ENCODE measurements at places on chromosomes 1 and 21.

DNA sequence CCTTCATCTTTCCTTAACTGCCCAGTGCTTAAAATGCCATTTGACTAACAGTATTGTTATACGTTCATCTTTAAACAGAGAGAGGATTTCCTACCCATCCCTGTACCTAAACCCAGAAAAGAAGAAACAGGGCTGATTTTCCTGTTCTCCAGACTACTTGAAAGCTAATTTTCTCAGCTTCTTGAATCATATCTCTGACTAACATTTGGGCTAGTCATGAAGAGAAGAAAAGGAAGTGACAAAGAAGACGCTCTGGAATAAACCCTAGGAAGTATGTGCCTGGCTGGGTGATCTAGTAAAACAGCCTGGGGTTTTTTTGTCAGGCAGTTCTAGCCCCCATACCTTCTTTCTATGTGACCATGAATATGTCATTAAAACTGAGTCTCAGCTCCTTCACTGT is 44.8 kb upstream of the SGIP1 start:
- no peak for DNase-seq

DNA sequence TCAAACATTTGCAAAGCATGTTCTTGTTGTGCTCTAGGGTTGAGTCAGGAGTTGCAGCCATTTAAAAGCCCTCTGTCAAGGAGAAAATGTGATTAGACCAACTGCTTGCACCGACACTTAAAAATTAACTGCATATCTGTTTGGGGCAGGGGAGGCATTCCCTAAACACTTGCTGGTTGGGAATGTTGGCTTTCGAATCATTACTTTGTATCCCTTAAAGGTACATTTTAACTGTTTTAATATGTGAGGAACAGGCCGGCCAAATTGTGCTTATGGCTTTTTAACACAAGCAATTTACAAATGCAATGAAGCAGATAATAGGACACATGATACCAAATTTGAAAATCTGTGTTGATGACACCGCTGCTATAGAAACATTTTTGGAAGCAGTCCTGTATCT is 159.1 kb downstream of the LHX8 start:
- no peak for DNase-seq

GRCh38 chr1:40820251-40820797 is 36.7 kb downstream of the KCNQ4 start:
- no peak for DNase-seq

DNA sequence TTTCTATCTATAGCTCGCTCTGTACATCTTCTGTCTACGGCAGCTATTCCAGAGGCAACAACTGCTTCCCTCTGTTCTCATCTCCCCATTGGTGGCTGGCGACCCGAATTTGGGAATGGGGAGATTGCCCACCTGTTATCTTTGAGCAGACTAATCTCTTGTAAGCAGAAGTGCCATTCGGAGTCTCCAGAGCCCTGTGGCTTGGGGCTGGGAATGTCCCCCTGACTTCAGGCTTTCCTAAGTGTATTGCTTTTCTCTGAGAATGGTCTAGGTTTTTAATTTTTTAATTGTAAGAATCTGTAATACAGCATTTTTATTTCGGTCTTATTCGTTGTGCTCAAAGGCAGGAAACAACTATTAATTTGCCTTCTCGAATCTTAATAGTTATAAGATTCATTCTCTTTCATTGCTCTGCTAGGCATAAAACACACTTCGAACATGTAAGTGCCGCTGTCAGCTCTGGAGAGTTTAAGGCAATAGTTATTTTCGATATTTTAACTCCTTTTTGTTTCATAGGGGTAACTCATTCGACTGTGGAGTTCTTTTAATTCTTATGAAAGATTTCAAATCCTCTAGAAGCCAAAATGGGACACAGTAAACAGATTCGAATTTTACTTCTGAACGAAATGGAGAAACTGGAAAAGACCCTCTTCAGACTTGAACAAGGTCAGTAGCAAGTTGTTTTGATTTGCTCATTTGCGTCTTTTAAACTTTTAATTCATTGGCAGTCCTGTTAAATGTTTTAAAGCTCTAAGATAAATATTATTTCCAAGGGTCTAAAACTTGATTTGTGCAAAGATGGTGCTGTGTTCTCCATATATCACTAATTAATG is 514 bp downstream of the AGL start:
- DNase-seq, result no peak

DNA sequence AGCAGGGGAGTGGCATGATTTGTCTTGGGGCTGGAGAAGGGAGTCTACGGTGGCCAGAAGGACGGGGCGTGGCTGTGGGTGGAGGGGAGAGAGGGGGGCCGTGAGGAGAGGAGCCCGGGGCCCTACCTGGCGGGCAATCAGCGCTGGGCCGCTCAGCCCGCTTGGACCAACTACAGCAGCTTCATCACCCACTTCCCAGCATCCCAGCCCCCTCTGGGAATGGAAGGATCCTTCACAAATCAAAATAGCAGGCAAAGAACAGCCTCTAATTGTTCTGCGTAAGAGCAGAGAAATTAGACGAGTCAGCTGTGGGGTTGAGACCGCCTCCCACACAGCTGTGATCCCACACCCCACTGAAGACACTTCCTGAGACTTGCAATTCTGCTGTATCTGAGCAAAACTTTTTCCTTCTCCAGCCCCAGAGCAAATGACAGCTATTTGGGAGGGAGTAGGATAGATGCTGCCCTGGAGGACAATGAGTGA is 43.5 kb downstream of the OPRD1 start:
- DNase-seq, result no peak

GRCh38 chr1:65277605-65278347 is 31.6 kb upstream of the DNAJC6 start:
- DNase-seq, result no peak

GRCh38 chr21:43736224-43736883 is 17.4 kb downstream of the PDXK start:
- DNase-seq, result no peak

GRCh38 chr1:212558693-212559480 is 49.7 kb upstream of the ATF3 start:
- peak; percentile 92 for DNase-seq

DNA sequence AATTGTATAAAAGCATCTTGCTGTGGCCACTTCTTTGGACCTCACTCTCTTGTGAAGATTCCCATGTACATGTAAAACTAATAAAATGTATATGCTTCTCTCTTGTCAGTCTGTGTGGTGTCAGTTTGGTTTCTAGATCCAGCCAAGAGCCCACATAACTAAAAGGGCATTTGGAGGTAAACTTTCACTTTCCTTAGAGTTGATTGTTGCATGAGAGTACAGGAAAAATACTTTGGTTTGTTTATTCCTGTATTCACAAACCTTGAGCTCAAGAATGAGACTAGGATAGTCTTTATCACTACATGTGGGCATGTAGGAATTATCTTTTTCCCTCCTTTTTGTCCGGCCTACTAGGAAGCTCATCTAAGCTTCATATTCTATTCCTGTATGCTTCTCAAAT is 50.9 kb downstream of the KCTD3 start:
- no peak for DNase-seq

GRCh38 chr21:45081636-45082035 is 7.3 kb downstream of the ADARB1 start:
- no peak for DNase-seq

DNA sequence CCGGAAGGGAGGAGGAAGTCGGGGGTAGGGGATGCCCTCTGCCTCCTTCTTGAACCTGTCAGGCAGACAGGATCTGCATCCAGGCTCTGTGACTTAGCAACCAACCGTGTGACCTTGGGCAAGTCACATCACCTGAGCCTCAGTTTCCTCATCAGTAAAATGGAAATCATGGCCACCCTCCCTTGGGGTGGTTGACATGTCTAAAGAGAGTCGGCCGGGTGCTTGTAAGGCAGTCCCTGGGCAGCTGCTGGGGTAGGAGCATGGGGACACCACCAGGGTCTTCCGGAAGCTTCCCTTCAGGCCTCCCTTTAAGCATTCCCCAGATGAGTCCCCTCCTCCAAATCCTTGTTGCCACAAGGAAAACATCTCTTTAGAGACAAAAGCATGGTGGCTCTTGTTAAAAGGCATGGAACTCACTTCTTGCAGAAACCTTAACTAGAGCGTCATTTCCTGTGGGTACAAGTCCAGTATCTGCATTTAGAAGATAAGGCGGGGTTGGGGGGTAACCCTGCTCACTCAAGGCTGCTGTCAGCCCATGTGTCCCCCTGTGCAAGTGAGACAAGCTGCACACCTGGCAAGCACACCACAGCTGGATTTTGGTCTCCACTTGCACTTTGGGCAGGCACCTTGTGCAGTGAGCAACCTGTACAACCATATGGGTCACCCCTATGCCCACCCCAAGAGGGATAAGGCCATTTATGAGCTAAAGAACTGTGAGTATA is 10.4 kb downstream of the CLCNKB start:
- DNase-seq, result no peak

GRCh38 chr1:208029381-208030287 is 118.7 kb upstream of the CD34 start:
- no peak for DNase-seq

GRCh38 chr1:117605164-117605773 is 579 bp upstream of the TENT5C start:
- no peak for DNase-seq

DNA sequence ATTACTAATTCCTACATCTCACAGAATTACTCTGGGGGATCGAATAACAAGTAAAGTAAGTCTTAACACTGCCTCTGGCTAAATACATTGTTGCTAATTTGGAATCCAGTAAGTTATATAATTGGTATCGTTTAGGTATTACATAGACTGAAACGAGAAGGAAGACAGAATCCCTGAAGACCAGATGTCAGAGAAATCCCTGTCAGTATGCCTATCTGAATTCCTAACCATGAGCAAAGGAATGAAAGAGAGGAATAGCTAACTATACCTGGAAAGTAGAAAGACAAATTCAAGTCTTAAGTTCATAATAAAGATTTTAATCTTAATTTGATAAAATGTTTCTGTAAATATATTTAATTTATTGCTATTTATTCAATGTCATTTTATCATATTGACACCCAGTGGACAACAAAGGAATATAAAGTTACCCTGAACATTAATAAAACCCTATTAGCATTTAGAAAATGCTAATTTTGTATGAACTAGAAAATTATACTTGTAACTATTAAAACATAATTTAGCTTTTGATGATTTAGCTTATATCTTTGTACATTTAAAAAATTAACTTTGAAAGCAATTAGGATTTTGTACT is 11.4 kb downstream of the DEPDC1 start:
- DNase-seq, result no peak

- no peak for DNase-seq
Measured at GRCh38 chr1:5959667-5960230, 32.5 kb downstream of the NPHP4 start.

GRCh38 chr1:226100436-226101391 is 38.2 kb downstream of the H3-3A start:
- DNase-seq, result peak; percentile 34

DNA sequence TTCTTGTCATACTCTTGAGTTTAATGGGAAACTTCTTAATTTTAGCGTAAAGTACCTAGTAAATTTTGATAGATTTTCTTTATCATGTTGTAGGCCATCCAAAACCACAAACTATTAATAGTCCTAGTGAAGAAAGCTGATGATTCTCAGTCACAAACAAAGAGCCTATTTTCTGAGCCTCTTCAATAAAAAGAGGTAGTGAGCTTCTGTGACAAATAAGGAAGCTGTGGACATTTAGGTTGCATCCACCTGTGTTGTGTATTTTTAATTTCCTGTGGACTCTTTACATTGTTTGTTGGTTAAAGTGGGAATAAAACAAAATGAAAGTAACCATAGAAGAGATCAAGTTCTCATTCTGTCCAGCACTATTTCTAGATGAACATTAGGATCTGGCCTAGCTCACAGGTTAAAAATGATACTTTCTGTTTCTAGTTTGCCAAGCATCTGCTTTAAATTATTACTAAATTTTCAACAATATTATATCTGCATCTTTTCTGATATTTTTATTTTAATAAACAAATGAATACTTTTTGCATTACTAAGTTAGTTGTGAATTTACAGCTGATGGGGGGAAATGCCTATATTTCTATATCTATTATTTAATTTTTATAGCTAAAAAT is 702.2 kb upstream of the ADGRL4 start:
- no peak for DNase-seq

DNA sequence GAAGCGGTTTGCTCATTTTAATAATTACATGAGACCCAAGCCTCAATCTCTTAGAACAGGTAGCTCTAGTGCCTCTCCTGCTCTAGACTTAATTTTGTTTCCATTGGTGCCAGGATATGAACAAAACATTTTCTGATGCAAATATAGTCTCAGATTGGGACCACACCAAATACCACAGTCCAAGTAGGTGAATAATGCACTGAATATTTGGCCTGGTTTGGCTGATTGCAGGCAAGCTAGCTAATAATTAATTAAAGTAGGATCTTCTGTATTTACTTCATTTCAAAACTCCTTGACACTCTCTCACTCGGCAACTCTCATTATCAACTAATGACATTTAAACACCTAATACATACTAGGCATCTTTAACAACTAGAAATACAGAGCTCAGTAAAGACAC is 219.6 kb downstream of the LTN1 start:
- no peak for DNase-seq

GRCh38 chr1:150558303-150558704 is 9.1 kb downstream of the ADAMTSL4 start:
- no peak for DNase-seq

DNA sequence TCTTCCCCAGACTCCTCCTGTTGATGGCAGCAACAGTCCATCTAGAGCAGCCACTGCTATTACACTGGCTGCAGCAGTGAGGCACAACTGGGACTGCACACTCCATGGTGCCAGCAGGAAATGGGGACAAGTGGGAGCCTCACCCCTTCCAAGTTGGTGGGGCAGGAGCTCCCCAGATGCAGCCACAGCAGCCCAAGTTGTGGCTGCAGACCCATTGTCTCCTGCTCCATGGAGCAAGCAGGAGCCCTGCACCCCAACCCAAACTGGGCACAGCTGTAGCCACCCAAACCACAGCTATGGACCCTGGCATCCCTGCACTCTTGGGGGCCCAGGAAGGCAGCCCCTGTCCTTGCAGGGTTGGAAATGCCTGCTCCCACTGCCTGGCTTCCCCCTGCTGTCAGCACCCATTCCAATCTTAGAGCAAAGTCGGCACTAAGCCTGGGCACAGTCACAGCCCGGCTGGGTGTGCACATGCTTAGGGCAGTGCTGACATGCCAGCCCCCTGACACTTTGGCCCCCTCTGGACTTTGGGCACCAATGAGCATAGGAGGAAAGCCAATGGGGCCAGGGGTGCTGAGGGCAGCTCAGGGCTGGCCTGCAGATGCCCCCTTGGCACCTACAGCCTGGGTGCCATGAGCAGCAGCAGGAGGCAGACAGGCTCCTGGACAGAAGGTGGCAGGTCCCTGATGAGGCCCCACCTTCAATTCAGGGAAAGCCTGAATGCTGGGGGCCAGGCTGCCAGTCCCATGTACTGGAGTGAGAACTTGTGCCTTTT is 44.0 kb downstream of the MATN1 start:
- no peak for DNase-seq

DNA sequence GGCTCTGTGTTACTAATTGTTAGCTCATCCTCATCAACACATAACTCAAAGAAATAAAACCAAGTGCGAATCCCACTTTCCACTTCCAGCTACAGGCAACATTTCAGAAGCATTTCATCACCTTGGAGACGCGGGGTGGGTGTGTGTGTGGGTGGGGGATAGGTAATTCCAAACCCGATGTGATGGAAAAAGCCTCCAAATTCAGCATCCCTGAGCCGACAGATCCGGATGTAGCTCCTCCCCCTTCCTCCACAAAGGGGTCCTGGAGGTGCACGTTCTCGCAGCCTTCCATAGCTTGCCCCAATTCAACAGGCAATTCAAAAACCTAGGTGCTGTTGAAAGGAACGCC is 486 bp downstream of the HSPA13 start:
- DNase-seq, result no peak

All from activated CD4-positive, alpha-beta T cell treated with anti-CD3 and anti-CD28 coated beads, Interleukin-2, amount 50 U/mL, for 1 hour (primary cell).